ENCODE measurements at places on chromosomes 1 and 21. TPM values are rescaled to one million over a fixed set of nuclear protein-coding genes. Genes with fewer than 3 reads are reported as not detected.
A peak's percentile ranks its signal among the peaks of the same experiment; 100 is the strongest.

- DNase-seq: peak; percentile 41
Measured at GRCh38 chr1:58848818-58849411, 65.1 kb upstream of the JUN start.

DNA sequence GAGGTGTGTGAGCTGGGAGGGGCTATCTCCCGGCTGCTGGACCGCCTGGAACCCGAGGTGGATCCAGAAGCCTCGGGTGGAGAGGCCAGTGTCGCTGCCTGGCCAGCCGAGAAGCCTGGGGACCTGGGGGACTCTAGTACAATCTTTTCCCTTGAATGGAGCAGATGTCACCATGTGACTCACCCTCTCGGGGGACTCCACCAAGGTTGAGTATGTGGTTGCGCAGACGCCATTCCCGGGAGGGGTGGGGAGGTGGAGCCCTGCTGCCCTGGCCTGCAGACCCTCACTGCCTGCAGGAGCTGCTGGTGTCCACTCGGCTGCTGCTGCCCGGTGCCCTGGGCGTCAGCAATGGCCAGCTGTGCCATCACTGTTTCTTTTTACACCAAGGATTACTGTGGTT, 40.3 kb downstream of the TP73 start:
- no peak for DNase-seq

DNA sequence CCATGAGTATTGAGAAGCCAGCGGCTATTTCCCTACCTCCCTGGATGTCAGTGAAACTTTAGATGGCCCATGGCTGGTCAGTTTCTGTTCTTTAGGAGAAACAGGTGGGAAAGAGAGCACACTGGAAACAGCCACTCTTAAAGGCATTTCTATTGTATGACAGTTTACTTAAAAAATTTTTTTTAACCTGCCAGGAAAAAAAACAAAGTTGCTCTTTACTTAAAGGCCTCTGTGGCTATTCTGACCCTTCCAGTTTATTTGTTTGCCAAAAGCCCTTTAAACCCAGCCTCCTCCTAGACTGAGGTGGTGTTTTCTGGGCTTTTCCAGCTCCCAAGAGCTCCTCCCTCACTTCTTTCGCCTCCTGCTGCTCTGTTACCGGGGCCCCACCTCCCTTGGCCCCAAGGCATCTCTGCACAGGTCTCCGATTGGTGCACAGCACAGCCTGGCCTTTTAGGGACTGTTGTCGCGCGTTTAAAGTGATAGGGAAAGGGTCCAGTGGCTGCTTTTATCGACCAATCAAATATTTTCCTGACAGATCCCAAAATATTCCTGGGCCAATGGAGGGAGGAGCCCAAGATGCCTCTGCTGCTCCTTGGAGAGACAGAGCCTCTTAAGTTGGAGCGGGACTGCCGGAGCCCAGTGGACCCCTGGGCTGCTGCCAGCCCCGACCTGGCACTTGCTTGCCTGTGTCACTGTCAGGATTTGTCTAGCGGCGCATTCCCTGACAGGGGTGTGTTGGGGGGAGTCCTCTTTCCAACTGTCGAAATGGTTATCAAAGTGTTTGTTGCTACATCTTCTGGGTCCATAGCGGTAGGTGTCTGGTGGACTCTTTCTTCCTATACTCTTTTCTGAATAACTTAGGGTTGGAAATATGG, at the start of gene SH3BGR:
SH3BGR (plus strand) TSS at position 639 of the 875 bp plus-strand sequence; CDS start at position 766, 127 bp downstream.
- DNase-seq: peak; percentile 58

GRCh38 chr1:34831721-34832246, 27.8 kb downstream of the SMIM12 start:
- DNase-seq: no peak

GRCh38 chr1:201094832-201095231, 17.4 kb downstream of the CACNA1S start:
- DNase-seq: no peak

- no peak for DNase-seq
Measured at GRCh38 chr1:197374428-197374827, 106.4 kb downstream of the CRB1 start.

DNA sequence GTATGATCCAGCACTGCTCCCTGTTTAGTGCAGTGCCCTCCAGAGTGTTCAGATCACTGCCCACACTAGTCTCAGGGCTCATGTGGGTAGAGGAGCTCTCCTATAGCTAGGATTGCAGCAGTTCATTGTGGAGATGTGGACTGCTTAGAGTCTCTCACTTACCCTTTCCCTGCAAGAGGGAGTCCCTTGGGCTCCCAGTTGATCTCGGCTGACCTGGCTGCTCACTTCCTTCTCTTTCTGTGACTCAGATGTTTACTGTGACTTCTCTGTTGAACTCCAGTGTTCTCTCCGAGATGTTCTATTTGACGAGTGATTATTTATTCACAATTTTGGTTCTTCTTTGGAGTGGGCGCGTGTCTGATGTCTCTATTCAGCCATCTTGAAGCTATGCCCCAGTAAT, 141.9 kb downstream of the PTBP2 start:
- DNase-seq: no peak

GRCh38 chr1:156505679-156506298, 5.2 kb upstream of the MEF2D start:
- DNase-seq: no peak

DNA sequence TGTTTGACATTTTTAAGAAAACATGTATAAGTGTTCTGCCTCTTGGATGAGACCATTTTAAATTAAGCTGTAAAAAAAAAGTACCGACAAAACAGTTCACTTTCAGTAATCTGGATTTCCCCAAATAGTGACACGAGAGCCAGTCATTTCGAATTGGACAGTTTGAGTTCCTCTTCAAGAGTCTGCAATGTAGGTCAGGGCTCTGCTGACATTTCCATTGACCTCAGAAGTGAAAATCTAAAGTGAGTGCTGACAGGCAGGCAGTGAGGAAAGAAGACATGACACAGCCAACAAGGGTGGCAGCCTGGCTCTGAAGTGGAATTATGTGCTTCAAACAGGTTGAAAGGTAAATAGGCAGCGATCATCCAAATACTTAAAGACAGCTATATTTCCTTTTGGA, at the start of gene IL23R:
IL23R (plus strand) TSS at position 259 of the 400 bp plus-strand sequence. CDS start 1,667 bp downstream, outside the sequence.
- no peak for DNase-seq

DNA sequence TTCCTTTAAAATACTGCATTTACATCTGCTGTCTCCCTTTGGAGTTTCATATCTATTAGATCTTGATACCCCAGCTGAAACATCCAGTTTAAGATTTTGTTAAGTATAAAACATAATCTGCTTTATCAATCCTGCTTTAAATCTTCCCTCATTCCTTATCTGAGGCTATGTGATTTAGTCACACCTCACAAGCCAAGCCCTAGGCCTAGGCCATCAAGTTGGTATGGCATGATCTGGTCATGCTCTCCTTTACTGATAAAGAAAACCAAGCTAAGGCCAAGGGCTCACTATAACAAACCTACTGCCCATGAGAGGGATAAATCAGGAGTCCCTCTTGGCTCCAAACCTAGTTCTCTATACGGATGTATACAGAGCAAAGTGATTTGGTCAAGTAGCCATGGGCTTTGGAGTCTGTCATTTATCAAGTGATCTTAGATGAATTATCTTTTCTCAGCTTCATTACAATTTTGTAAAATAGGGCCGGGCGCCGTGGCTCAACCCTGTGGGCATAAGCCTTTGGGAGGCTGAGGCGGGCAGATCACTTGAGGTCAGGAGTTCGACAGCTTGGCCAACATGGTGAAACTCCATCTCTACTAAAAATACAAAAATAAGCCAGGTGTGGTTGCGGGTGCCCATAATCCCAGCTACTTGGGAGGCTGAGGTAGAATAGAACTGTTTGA, 22.8 kb downstream of the ENSA start:
- DNase-seq: no peak

DNA sequence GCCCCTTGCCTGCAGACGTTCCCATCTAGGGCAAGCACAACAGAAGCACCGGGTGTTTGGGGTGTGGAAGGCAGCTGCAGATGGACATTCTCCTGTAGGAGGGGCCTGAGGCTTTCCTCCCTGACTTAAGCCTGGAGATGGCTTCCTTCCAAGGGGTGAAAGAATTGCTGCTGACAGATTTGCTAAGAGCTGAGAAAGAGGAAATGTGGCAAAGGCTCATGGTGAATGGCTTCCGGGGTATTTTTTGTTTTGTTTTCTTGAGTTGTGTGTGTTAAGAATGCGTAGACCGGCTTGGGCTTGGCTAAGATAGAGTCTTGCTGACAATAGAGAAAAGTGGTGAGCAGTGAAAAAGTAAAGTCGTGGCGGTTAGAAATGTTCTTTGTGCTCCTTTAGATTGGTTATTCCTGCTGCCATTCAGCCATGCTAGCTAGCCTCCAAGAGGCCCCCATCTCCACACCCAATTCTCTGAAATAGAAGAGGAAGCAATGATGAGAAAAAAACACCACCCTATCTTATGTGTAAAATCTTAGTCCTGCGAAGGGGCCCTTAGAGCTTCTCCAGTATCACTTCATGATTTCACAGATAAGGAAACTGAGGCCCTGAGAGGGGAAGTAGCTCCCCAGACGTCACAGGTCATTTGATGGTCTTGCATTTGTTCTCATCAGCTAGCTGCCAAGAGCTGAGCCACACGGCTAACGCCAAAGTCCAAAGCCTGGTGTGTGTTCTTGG, 36.9 kb downstream of the EIF2D start:
- DNase-seq: peak; percentile 37

DNA sequence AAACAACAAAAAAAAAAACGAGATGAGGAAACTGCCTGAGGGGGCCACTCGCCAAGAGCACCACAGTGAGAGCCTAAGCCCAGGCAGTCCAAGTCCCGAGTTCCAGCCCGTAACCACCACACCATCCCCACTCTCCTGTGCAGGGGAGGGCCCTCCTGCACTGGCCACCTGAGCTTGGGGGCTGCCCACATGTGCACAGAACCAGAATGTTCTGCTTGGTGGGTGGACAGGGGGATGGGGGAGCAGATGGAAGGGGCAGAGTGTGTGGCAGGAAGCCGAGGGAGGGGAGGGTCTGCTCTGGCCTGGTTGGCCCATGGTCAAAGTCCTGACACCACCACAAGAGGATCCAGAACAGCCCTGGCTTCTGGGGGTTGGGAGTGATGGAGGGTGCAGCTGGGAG, 17.6 kb downstream of the ADPRS start:
- DNase-seq: no peak

AIRE gene
- 0.55 TPM for total RNA-seq

LIPI gene
- total RNA-seq: not detected

TTC39A gene
- 121 TPM for total RNA-seq

NES gene
- total RNA-seq: 27.7 TPM

CFHR5 gene
- total RNA-seq: 0.12 TPM

PAPPA2 gene
- 2.2 TPM for total RNA-seq

LENEP gene
- total RNA-seq: not detected

CFAP57 gene
- total RNA-seq: 22.9 TPM

All from testis (tissue), 5 donors.